ENCODE measurements at places on chromosomes 3 and 15.

- no peak for DNase-seq
These were observed 38.3 kb downstream of the IFT57 start for GRCh38 chr3:108183971-108184370.

DNA sequence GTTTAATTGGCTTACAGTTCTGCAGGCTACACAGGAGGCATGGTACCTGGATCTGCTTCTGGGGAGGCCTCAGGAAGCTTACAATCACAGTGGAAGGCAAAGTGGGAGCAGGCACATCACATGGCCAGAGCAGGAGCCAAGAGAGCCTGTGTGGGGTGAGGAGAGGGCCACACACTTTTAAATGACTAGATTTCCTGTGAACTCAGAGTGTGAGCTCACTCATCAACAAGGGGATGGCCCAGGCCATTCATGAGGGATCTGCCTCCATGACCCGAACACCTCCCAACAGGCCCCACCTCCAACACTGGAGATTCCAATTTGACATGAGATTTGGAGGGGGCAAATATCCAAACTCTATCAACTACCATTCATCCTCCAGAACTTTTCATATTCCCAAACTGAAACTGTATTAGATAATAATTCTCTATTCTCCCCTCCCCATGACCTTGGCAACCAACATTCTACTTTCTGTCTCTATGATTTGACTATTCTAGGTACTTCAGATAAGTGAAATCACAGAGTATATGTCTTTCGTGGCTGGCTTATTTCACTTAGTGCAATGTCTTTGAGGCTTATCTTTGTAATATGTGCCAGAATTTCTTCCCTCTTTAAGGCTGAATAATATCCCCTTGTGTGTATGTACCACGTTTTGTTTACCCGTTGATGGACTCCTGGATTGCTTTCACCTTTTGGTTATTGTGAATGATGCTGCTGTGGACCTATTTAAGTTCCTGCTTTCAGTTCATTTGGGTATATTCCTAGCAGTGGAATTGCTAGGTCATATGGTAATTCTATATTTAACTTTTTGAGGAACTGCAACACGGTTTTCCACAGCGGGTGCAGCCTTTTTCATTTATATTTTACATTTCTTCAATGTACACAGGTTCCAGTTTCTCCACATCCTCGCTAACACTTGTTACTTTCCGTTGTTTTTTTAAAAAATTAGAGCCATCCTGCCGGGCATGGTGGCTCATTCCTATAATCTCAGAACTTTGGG is 43.8 kb downstream of the TKT start:
- no peak for DNase-seq

DNA sequence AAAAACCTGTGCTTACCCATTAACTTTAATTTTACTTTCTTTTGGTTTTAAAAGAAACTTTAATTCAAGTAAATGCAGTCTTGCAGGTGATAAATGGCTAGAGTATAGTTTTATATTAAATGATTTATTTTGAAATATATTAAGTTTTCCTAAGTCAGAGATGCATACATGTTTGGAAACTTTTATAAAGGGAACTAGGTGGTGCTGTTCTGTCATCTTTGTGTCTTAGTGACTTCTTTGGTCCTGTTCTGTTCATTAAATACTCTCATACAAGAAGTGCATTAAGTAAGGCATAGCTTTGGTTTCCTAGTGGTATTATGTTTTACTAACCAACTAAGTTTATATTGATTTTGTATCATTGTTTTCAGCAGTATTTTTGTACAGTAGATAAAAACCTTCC is 15.6 kb downstream of the CADM2 start:
- DNase-seq: no peak

DNA sequence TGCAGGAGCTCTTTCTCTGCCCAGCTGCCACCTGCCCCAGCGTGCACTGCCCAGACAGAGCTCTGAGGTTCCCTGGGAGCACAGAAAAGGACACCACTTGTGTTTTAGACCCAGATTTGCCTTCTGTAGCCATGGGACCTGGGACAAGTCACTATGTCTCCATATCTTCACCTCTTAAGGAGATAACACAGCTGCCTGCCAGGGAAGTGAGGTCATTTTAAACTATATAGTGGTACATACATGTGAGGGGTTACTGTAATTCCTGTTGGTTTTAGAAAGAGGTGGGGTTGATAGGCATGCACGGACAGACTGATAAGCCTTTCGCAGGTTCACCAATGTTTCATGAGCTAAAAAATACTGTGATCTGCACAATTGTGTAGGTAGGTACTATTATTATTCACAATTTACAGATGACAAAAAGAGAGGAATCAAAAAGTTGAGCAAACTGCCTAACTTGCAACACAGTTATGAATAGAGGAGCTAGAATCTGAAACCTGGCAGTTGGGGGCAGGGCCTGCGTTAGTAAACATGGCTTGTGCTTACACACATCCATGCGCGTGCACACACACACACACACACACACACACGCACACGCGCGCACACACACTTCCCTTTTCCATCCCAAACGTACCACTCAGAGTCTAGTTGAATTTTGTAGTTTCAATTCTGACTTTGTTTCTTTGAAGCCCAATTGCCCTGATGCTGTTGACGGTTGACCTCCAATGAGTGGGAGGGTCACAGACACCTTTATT is 193.6 kb downstream of the FAM43A start:
- no peak for DNase-seq

- no peak for DNase-seq
These were observed 1.3 kb downstream of the ADAM10 start for GRCh38 chr15:58748040-58748851.

DNA sequence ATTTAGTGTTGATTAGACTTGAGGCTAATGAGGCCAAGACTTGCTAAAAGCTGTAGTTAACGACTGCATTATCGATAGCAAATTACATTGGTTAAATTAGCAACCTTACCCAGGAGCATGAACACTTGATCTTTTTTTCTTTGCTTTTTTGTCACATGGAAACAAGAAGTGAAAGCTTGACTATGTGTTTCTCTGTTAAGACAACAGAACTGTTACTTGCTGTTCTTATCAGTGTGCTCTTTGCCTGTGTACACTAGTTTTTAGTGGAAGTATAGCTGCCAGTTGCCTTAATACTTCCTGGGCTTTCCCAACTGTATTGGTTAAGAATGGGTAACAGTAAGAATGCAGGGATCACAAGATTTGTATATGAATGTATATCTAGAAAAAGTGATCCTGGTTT is 625.5 kb downstream of the NAALADL2 start:
- no peak for DNase-seq

DNA sequence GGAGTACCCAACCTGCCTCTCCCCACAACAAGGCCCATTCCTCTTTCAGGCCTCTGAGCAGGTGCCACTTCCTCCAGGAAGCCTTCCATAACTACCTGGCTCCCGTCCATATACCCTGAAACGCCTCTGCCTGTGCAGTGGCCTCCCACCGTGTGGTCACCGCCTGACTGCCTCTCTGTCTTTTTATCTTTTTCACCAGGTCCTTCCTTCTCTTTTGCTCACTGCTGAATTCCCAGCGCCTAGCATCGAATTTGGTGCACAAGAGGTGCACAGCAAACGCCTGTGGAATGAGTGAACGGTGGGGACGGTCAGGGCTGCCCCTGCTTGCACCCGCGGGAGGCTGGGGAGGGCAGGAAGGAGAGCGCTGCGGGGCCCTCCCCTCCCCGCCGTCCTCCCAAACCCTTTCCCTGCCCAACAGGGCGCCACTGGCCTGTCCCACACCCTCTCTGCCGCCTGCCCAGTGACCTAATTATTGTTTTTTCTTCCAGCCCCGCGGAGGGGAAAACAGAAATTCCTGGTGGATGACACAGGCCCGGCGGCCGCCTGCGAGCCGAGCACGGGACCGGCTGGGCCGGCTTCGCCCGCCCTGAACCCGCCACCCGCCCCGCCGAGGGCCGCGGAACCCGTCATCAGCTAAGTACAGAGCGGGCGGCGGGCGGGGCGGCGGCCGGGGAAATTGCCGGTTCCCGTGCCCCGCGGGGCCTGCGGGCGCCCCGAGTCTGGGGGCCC is 140.1 kb downstream of the SMAD6 start:
- DNase-seq: no peak

DNA sequence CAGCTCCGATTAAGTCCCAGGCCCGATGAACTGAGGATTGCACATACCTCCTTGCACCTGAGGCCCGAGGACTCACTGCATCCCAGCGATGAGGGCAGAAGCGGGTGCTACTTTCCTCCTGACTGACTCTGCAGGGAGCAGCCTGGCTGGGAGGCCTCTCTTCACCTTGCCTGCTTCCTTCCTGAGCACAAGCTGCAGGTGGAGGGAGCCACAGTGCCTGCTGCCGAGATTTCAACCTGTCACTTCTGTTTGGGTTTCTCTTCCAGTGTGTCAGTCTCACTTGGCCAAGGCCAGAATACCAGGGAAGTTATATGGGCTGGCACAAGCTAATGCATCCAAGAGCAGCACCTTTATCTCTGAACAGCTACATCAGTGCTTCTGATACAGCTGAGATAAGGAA is 185.4 kb downstream of the NTRK3 start:
- DNase-seq: no peak

GRCh38 chr3:28308196-28308595 is 40.3 kb upstream of the ZCWPW2 start:
- DNase-seq: no peak

GRCh38 chr15:62644216-62644888 is 398.2 kb upstream of the TPM1 start:
- DNase-seq: no peak

DNA sequence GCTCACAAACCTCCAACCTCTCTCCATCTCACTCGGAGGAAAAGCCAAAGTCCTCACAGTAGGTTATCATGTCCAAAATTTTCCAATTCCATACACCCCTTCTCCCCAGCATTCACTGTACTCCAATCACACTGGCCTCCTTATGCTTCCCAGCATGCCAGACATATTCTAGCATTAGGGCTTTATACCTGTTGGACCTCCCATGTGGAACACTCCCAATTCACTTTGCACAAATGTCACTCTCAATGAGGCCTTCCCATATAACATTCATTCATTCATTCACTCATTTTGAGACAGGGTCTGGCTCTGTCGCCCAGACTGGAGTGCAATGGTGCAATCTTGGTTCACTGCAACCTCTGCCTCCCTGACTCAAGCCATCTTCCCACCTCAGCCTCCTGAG is 19.9 kb downstream of the SCAPER start:
- DNase-seq: no peak

GRCh38 chr3:27357665-27358258 is 11.4 kb downstream of the NEK10 start:
- peak; percentile 32 for DNase-seq

- no peak for DNase-seq
These were observed 38.4 kb upstream of the TUSC7 start for GRCh38 chr3:116671151-116671550.

DNA sequence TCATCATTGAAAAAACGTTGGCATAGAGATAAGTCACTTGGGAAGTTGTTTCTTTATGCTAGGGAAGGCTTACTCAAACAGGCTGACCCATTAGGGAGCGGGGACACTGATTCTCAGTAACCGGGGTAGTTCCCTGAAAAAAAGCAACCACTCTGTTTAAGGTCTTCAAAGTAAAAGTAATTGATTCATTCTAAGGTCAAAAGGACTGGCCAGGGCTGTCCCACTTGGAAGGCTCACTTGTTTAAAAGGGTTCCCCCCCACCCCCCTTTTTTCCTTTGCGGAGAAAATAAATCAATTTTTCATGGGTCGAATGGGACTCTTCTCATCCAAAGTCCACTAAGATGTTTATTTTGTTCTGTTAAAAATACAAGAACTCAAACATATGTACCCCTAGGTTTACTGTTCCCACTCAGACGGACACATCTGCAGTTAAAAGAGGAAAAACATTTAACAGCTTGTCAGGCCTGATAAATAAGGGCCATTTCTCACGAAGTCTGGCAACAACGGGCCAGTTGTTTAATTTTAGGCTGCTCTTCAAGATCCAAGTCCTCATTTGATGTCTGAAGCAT is 53.0 kb downstream of the ARHGEF3 start:
- DNase-seq: no peak

- DNase-seq: no peak
These were observed 51.8 kb downstream of the GRAMD1C start for GRCh38 chr3:113890256-113890900.

DNA sequence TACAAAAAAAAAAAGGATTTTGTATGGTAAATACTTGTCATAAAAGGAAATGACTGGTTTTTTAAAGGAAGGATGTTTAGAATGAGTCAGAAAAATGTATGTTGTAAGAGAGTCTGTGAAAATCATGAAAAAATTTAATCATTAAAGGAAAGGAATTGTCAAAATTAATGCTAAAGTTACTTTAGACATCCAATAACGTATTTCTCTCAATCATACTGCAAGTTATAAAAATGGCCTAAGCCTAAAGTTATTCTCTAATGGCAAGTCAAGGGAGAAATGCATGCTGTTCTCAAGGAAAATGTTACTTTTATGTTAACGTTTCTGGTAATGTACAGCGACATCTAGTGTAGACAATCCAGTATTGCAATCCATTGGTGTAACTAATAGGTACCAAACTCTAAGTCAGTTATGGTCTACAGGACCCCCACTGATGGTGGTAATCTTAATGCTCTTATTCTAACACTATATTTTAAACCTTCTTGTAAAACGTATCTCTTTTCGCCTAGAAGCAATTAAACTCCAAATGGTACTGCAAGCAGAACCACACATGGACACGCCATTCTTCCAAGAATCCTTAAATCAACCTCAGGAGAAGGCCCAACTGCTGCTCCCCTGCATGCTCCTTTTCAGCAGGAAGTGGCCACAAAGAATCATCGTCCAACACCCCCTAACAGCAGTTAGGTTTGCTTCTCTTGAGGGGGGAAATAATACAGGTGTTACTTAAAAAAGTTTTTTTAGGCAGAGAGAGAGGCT is 35.2 kb downstream of the NCEH1 start:
- no peak for DNase-seq

- no peak for DNase-seq
These were observed 381.2 kb downstream of the GBE1 start for GRCh38 chr3:81380234-81380633.

GRCh38 chr3:147368561-147369221 is 37.7 kb downstream of the ZIC4 start:
- DNase-seq: no peak

GRCh38 chr15:67120009-67120838 is 54.8 kb downstream of the SMAD3 start:
- DNase-seq: no peak

DNA sequence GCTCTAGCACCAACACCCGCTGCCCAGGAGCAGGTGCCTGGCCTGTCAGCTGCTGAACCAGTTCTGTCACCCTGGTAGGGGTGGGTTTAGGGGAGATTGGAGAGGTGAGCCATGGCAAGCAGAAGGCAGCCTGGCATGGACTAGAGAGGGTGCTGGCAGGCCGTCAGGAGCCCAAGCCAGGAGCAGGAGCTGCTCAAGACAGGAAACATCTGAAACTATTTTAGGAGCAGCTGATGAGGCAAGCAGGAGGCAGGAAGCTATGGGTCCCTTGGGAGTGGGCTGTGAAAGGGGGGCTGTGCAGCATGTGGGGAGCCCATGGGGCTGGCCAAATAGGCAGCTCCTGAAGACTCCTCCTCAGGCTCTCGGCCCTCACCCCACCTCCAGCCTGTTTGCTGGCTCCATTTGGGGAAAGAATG is 2.3 kb downstream of the INKA1 start:
- DNase-seq: no peak

DNA sequence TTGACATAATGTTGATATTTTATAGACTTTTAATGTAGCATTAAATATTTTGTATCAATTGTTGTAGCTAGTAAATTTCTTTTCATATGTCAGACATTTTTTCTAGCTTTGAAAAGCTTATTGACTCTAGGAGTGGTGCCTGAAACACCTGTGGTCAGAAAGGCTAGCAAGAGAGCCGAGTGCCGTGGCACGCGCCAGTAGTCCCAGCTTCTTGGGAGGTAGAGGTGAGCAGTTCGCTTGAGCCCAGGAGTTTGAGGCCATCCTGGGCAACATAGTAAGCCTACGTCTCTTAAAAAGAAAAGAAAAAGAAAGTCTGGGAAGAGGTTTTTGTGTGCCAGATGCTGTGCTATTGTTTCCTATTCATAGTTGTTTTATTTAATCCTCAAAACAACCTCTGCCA is 198.2 kb downstream of the FEZF2 start:
- no peak for DNase-seq

All from stimulated activated CD8-positive, alpha-beta memory T cell treated with anti-CD3 and anti-CD28 coated beads, Interleukin-15, amount 100 ng/mL, for 1 hour (primary cell).